ENCODE measurements at places on chromosomes 5 and 9. TPM values are rescaled to one million over a fixed set of nuclear protein-coding genes. Genes with fewer than 3 reads are reported as not detected.

- DNase-seq: peak; percentile 58
Measured at GRCh38 chr5:36378551-36378950, 76.8 kb upstream of the RANBP3L start.

- DNase-seq: peak; percentile 37
Measured at GRCh38 chr9:124110307-124110915, 98.8 kb downstream of the LHX2 start.

DNA sequence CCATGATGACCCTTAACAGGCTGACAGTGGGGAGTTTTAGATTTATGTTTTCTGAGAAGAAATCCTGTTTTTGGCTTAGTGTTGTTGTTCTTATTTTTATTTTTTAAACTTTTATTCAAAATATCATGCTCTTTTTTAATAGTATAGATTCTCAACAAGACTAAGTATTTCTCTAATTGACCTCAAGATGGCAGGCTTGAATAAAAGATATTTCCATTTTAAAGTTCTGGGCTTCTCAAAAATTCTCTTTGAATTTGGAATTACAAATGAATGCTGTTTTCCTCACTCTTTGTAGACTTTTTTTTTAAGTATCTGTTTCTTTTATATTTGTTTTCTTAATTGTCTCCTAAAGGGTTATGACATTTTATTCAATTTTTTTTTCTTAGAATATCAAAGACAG, 50.0 kb upstream of the SH3GL2 start:
- no peak for DNase-seq

DNA sequence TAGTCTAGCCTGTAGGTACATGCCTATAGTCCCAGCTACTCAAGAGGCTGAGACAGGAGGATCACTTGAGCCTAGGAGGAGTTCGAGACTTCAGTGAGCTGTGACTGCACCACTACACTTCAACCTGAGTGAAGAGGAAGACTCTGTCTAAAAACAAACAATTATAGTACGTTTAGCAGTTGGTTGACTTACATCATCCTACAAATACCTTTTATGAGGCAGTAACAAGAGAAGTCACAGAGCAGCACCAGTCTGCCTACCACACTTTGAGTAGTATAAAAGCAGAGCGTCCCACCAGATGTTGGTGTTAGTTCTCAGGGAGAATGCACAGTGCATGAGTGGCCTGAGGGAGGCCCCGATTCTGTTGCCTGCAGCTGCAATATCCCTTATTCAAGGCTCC, 16.1 kb downstream of the ZFR start:
- DNase-seq: no peak

DNA sequence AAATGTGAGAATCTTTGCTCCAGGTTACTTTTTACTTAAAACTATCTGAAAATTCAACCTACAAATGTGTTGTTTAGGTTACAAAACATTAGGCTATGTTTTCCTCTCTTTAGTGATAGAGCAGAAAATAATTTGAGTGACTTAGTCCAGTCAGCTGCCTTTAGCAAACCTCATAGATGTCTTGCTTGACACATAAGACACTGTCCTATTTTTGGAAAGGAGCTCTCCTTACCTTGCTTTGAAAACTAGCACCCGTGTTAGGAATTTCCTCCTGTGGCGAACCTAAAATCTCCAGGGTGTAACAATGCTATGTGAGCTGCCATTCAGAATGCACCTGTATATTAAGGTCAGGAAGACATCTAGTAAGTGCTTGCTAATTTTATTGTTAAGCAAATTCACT, 221.2 kb upstream of the CD180 start:
- no peak for DNase-seq

- DNase-seq: no peak
Measured at GRCh38 chr5:124252747-124253146, 493.7 kb downstream of the ZNF608 start.

- DNase-seq: no peak
Measured at GRCh38 chr9:122155796-122156195, 3.8 kb downstream of the NDUFA8 start.

GRCh38 chr9:104412238-104412637, 91.8 kb upstream of the OR13F1 start:
- no peak for DNase-seq

DNA sequence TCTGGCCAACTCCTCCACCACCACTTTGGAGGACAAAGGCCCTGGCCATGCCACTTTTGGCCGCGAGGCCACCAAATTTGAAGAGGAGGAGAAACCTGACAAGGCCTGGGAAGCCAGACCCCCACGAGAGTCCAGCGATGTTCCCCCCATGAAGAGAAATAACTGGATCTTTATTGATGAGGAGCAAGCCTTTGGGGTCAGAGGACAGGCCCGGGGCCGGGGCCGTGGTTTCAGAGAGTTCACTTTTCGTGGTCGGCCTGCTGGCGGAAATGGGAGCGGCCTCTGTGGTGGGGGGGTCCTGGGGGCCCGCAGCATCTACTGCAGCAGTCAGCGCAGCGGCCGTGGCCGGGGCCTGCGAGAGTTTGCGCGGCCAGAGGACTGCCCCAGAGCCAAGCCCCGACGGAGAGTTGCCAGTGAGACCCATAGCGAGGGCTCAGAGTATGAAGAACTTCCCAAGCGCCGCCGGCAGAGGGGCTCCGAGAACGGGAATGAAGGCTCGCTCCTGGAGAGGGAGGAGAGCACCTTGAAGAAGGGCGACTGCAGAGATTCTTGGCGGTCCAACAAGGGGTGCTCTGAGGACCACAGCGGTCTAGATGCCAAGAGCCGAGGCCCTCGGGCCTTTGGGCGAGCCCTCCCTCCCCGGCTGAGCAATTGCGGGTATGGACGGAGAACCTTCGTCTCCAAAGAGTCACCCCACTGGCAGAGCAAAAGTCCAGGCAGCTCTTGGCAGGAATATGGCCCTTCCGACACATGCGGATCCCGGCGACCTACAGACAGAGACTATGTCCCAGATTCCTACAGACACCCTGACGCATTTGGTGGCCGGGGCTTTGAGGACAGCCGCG, 27.4 kb upstream of the POMT1 start:
- DNase-seq: no peak

- no peak for DNase-seq
Measured at GRCh38 chr9:107612136-107612535, 122.6 kb upstream of the KLF4 start.

GRCh38 chr5:107444300-107444699, 226.4 kb downstream of the EFNA5 start:
- DNase-seq: no peak

DNA sequence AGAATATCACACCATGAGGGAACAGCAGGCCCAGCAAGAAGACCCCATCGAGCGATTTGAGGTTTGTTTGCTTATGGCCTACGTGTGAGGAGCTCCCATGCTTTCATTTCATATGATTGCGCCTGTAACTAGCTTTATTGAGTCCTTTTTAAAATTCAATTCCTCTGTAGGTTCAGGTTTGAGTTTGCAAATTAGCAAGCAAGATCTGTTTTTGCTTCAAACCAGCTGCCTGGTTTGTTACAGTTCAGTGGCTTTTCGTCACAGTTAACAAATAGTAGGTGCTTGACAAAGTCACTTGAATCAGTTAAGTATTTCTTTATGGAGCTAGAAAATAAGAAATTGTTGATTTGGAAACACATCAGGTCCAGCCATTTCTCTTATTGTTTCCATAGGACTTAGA, 56.3 kb downstream of the GPR21 start:
- DNase-seq: no peak

DNA sequence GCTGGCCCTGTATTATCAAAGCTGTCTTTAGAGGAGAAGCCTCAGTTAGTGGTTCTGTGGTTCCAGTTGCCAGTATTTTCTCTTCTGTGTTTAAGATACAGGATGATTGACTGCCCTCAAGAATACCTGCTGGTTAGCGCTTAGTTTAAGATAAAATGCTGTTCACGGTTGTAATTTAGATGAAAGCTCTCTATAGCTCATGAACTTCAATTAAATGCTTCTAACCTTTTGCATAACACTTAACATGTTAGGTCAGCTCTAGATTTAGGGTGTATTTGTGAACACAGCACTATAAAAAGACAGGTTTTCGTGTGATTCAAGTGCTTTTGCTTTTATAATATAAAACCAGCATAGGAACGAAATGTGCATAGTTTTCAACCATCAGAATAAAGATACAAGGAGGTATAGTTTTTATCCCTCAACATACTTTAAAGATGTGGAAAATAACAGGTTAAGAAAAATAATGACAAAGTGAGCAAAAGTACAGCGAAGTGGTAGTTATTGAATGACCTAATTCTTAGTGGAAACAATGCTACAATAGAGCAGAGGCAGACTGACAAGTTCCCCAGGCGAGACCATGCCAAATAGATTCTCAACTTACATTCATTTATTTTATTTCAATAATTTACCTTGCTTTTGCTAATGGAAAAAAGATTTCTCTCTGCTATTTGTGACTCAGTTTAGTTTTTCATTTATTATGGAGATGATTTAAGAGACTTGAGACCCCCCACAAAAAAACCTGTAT, 602.6 kb upstream of the DMAC1 start:
- no peak for DNase-seq

- no peak for DNase-seq
Measured at GRCh38 chr5:139402561-139403158, 1.2 kb downstream of the SPATA24 start.

GRCh38 chr5:116671211-116671736, 96.7 kb upstream of the SEMA6A start:
- no peak for DNase-seq

GRCh38 chr5:140607031-140607430, 25.9 kb downstream of the CD14 start:
- no peak for DNase-seq

DNA sequence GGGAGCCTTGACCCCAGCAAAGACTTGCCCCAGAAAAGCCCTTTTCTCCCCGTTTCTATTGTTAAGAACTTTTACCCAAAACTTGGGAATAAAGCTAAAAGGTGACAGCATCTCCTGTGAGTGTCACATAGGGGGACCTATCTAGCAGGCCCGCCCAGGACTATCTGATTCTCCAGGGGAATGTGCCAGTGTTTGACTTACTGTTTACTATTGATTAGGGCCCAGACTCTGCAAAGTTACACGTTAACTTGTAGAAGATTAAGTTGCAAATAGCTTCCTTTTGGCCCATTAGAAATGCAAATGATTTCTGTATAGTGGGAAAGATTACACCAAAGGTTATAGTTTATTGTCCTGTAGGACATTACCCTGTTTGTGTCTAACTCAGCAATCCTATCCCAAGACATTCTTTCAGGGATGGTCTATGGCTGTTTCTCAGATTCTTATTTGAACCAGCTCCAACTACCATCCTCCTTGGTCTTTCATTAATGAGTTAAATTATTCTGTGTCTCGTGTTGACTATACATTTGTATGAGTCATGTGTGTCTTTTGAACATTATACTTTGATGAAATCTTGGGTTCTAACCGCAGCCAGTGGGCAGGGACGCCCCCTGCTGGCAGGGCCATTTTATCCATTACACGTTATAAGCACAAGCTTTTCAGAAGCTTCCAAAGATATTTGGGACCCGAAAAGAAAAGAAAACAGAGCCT, 60.7 kb downstream of the HRH2 start:
- DNase-seq: no peak

DNA sequence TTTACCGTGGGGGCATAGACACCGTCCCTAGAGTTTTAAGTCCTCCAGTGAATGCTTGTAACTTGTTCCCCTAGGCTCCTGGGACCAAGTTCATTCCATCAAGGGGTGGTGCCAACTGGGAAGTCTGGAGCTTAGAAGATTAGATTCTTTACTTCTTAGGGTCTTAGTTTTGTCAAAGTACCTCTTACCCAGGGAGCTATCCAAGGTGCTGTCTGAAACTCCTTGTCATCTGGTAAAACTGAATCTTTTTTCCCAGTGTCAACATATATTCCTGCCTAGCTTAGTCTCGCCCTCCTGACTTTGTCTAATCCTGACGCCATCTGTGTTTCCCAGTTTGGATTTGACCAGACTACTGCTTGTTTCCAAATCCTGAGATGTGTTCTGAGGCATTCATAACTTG, 41.6 kb downstream of the MAMDC2 start:
- DNase-seq: no peak

DNA sequence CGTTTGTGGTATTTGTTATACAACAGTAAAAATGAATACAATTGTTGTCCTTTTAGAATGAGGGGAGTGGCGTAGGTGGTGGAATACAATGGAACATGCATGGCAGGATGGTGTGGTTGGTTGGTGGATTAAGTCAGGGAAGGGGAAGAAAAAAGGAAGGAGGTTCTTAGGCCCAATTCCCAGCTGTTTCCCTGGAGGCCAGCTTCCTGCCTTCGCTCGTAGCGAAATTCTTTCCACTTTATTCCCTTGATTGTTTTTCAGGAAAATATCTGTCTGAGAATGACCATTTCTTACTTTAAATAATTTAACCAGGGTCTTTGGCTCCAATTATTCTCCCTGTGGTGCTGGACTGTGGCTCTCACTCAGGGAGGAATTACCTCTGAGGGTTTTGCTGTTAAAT, 24.1 kb upstream of the DMAC1 start:
- no peak for DNase-seq

DNA sequence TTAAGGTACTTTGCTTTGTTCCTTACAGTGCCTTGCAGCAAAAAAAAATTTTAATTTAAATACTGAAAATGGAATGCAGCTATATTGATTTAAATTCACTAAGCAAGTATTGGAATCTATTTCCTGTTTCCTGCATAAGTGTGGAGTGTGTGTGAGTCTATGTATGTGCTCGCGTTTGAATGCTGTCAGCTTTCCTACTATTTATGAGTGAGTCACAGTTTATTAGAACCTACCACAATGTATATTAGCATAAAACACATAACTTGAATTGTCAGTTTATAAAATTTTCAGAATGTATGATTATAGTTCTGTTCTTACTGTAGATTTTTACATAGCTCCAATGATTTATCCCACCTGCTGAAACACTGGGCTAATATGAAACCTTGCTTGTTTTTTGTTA, 302.1 kb downstream of the NR2F1-AS1 start:
- no peak for DNase-seq

IRGM gene
- total RNA-seq: not detected

CDH18 gene
- 0.41 TPM for total RNA-seq

SOX30 gene
- 0.10 TPM for total RNA-seq

GFPT2 gene
- 3.9 TPM for total RNA-seq

DAB2IP gene
- 23.0 TPM for total RNA-seq

ROPN1L gene
- 0.52 TPM for total RNA-seq

NTRK2 gene
- total RNA-seq: 0.83 TPM

COL23A1 gene
- total RNA-seq: not detected

PCDHGB1 gene
- total RNA-seq: 3.6 TPM

PCDHB9 gene
- total RNA-seq: 2.6 TPM

SLC6A7 gene
- not detected for total RNA-seq

SHOC1 gene
- total RNA-seq: not detected

ZFAND5 gene
- 236 TPM for total RNA-seq

MRRF gene
- total RNA-seq: 32.1 TPM

SPOCK1 gene
- 174 TPM for total RNA-seq

CCNI2 gene
- not detected for total RNA-seq

Measured in HFFc6 (cell line).